Central memory CD4-positive, alpha-beta T cell (primary cell): ENCODE measurements at places on chromosomes 7 and 10.
A peak's percentile ranks its signal among the peaks of the same experiment; 100 is the strongest.

DNA sequence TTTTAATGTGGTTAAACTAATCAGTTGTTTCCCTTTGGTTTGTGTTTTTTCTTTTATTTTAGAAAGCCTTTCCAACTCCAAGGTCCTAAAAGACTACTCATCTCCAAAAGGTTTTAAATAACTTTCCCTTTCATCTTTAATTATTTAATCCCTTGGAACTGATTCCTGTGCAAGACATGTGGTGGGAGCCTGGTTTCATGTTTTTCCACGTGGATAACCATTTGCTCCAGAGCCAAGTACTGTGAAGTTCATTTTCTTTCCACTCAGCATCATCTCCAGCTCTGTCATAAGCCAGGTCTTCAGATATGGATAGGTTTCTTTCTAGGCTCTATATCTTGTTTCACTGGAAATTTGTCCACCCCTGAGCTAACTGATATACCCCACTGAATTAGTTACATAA lies 16.7 kb downstream of the PPP1R3C start:
- no peak for DNase-seq

- DNase-seq = no peak
Observed at GRCh38 chr10:34181553-34182300, 633.4 kb downstream of the PARD3 start.

GRCh38 chr10:2300231-2300630 lies 562.9 kb upstream of the ADARB2 start:
- DNase-seq = no peak

DNA sequence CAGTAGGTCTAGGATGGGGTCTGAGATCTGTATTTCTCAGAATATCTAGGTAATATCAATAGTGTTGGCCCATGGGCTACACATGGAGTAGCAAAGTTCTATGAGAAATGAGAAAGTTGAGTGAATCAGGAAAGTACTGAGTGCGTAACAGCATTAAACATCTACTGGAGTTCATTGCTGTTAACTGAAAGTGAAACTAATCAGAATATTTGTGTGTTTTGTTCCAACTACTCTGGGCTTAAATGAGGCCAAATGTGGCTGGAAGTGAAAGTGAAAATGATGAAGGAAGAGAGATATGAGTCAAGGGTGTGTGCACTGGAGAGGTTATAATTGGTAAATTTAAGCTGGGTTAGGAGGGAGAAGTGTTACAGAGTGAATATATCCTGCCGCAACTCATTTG lies 46.5 kb downstream of the TMEM106B start:
- peak; percentile 75 for DNase-seq

DNA sequence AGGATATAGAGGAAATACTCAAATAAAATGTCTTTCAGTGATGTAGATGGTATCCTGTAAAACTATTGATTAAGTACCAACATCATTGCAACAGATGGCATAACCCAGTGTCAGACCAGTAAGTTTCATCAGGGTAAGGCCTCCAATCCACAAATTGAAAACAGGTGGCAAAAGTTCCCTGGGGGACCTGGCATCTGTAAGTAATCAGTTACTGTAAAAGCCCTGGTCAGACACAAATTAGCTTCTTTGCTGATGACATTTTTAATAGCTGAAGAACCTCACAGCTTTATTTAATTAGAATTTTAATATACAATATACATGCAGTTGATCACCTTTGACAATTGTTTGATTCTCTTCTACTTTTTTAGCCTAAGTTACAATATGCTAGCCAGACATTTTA lies 152.5 kb downstream of the PLXDC2 start:
- no peak for DNase-seq

- DNase-seq = no peak
Observed at GRCh38 chr10:117217196-117217761, 20.0 kb downstream of the KCNK18 start.

GRCh38 chr10:61815496-61815895 lies 86.0 kb upstream of the ARID5B start:
- DNase-seq = no peak

DNA sequence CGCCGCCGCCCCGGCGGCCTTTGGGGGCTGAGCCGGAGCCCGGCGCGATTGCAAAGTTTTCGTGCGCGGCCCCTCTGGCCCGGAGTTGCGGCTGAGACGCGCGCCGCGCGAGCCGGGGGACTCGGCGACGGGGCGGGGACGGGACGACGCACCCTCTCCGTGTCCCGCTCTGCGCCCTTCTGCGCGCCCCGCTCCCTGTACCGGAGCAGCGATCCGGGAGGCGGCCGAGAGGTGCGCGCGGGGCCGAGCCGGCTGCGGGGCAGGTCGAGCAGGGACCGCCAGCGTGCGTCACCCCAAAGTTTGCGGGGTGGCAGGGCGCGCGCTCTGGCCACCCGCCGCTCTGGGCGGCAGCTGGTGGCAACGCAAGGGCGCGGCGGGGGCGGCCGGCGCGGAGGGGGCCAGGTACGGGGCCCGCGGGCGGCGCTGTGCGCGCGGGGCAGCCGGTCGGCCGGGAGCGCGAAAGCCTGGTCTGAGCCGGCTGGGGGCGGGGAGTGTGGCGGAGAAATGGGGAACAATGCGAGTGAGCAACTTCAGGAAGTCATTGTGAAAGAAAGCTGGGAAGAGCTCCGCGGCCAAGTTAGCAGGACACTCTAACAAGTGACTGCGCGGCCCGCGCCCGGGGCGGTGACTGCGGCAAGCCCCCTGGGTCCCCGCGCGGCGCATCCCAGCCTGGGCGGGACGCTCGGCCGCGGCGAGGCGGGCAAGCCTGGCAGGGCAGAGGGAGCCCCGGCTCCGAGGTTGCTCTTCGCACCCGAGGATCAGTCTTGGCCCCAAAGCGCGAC lies at the start of gene IKZF1:
Gene IKZF1, plus strand, starts transcription at position 588 of the 782 bp plus-strand sequence. CDS start 14,346 bp downstream, outside the sequence.
- peak; percentile 53 for DNase-seq

- DNase-seq = peak; percentile 48
Observed at GRCh38 chr10:84267503-84268126, 22.8 kb downstream of the RGR start.

- DNase-seq = no peak
Observed at GRCh38 chr7:4726566-4726965, 44.5 kb downstream of the FOXK1 start.

- no peak for DNase-seq
Observed at GRCh38 chr7:23468526-23469149, 1.7 kb downstream of the IGF2BP3 start.

GRCh38 chr7:51471210-51471980 lies 154.8 kb upstream of the COBL start:
- DNase-seq = no peak

DNA sequence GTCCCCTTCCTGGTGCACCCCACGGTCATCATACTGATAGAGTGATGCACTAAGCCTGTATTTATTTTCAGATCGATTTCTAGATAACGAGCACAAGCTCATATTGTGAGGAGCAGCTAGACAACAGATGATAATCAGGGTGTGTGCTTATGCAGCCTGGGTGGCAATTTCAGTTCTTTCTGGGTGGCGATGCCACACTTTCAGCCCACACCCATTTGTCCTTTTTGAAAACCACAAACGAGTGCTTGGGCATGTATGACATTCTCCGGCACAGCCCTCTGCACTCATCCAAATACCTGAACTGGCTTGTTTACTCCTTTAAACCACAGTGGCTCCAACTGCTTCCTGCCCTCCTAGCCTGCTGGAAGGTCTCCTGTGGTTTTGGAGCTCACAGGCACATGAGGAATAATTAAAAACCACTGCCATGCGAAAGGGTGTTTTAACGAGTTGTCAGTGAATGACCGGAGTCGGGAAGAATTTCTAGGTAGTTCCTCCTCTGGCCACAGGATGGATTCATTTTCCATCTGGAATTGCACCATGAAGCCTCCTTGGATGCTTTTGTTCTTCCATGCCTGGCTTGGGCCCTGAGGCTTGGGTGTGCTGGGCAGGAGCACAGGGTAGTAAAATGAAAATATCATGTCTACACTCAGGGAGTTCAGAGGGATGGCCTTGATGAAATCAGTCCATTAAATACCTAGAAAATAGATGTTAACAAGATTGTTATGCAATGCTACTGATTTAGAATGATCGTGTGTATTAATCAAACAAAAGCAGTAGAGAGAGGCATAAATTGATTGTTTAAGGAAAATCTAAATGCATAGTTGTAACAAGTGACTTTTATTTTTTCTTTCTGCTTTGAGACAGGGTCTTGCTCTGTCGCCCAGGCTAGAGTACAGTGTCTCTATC lies 52.4 kb upstream of the ITGB1 start:
- DNase-seq = peak; percentile 72

- no peak for DNase-seq
Observed at GRCh38 chr10:107474650-107475049, 310.1 kb upstream of the SORCS1 start.
